Activated CD4-positive, CD25-positive, alpha-beta regulatory T cell (primary cell): ENCODE measurements at places on chromosomes 7 and 10.

GRCh38 chr7:74059681-74060588, 23.7 kb upstream of the LIMK1 start:
- no peak for DNase-seq

- no peak for DNase-seq
Measured at GRCh38 chr10:116765648-116766081, 23.3 kb upstream of the HSPA12A start.

DNA sequence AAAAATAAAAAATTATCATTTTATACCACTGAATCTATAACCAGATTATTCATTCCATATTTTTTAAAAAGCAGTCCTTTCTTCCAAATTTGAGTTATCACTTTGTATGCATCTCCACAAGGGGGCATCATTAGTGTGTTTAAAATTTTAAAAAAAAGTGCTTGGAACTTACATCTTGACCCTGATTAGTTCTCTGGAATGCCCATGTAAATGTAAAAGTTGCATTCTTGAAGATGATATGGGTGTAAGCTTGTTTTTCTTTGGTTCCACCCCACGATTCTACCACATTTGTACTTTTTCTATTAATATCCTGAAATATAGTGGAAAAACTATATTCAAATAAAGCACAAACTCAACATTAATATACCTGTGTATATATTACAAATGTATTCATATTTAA, 144.9 kb downstream of the ELAPOR2 start:
- no peak for DNase-seq

DNA sequence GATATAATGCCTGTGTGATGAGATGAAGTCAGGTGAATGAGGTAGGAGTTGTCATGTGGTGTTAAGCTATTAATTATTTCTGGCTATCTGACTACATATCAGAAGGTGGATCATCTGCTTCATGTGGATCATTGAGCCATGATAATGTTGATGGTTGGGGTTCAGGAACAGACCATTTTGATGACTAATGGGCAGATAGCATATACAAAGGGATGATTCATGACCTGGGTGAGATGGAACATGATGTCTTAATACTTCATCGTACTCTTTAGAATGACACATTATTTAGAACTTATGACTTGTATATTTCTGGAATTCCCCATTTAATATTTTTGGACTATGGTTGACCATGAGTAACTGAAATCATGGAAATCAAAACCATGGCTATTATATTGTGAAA, 155.1 kb downstream of the OR13A1 start:
- no peak for DNase-seq

DNA sequence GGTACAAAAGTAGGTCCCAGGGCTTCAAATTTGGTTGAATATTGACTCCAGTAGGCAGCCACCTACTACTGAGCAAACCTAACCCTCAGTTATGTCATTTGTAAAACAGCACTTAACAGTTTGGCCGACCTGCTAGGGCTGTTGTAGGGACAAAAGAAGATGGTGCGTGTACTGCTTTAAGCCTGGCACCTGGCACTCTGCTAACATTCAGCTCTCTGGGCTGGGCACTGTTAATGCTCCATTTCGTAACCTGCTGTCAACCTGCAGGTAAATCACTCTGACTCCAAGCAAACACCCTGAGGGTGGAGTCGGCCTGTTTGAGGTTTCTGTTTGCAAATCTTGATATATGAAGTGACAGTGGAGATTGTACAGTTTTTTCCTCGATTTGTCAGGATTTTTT, 7.2 kb downstream of the ZKSCAN1 start:
- no peak for DNase-seq

GRCh38 chr7:69608878-69609277, 10.6 kb downstream of the AUTS2 start:
- DNase-seq, result no peak

- no peak for DNase-seq
Measured at GRCh38 chr7:64557601-64558322, 5.1 kb downstream of the ZNF680 start.

- no peak for DNase-seq
Measured at GRCh38 chr7:104480529-104480928, 152.1 kb downstream of the LHFPL3 start.

GRCh38 chr7:100048680-100049079, 894 bp upstream of the ZSCAN21 start:
- DNase-seq, result no peak

- no peak for DNase-seq
Measured at GRCh38 chr7:95097291-95097690, 189.9 kb downstream of the PPP1R9A start.

DNA sequence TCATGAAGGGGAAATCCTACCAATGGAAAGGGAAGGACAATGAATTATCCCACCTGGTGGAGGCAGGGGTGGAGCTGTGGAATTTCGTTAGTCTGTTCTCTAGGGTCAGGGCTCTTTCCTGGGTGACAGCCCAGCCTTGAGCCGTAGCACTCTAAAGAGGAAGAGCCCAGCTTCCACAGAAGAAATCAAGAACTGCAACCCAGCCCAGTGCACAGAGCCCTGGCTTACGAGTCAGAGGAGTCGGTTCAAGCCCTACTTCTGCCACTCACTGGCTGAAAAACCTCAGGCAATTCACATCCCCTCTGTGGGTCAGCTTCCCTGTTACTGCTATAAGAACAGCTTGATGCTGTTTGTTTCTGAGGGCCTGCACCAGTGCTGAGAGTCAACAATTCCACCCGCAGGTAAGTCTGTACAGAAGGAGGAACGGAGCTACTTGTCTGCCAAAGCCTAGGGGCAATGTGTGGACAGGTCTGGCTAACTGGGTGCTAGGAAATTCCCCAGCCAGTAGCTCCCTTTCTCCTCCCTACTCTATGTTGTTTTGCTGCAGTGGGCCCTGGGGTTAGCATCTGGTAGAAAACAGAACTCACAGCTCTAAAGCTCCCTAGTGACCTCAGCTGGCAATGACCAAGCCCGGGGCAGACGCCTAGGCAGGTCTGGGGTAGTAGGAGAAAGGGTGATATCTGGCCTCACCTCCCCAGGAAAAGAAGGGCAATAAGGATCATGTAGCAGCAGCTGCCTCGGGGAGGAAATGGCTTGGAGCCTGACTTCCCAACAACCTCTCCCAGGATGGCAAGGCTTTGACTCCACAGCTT, 3.3 kb downstream of the AVPI1 start:
- DNase-seq, result no peak

- no peak for DNase-seq
Measured at GRCh38 chr10:10126218-10126617, 891.5 kb upstream of the CELF2 start.

DNA sequence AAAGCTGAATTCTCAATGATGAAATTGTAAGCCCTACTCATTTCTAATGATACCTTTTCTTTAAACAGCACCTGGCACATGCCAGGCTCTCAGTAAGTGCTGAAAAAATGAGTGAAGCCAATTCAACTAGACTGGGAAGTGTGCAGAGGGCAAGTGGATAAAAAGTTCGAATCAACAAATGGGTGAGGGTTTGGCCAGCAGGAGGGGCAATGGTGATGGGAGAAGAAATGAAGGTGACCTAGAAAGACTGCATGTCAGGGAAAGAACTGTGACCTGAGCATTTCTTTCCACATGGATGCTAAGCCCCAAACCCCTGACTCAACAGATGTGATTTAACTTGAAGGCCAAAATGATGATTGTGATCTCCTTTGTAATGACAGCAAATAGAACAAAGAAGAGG, 54.6 kb downstream of the DKK1 start:
- DNase-seq, result no peak

- DNase-seq, result no peak
Measured at GRCh38 chr7:88888684-88889083, 93.1 kb upstream of the TEX47 start.

GRCh38 chr10:31507427-31507826, 188.4 kb downstream of the ZEB1 start:
- DNase-seq, result no peak

DNA sequence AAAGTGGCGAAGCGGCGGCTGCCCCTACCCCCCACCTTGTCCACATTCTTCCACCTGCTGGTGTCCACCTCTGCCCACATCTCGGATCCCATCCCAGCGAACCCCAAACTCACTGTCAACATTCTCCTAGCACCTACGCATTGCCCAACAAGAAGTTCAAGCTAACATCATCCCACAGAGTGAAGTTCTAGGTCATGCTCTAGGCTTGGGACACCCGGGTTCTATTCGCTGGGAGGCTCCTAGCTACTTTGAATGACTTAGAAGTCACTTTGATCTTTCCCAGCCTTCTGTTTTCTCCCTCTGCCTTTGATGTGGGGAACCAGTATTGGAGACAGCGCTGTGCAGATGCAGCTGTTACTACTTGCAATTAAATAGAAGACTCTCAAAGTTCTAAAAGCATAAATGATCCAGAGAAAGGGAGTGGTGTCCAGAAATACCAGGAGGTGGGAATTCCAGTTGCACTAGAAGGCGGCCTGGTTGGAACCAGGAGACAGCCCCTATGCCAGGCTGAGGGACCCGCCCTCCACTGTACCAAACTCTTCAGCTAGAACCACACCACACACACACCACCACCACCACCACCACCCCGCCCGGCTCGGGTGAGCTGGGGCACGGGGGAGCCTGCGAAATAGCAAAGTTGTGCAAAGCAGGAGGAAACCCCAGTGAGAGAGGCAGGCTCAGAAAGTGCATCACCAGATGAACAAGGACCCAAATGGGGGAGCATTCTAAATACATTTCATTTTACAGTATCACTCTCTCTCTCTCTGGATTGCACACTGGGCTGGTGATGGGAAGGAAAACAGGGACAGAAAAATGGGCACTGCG, 5.5 kb upstream of the VGF start:
- no peak for DNase-seq

- DNase-seq, result no peak
Measured at GRCh38 chr7:132226046-132226956, 350.0 kb downstream of the PLXNA4 start.

DNA sequence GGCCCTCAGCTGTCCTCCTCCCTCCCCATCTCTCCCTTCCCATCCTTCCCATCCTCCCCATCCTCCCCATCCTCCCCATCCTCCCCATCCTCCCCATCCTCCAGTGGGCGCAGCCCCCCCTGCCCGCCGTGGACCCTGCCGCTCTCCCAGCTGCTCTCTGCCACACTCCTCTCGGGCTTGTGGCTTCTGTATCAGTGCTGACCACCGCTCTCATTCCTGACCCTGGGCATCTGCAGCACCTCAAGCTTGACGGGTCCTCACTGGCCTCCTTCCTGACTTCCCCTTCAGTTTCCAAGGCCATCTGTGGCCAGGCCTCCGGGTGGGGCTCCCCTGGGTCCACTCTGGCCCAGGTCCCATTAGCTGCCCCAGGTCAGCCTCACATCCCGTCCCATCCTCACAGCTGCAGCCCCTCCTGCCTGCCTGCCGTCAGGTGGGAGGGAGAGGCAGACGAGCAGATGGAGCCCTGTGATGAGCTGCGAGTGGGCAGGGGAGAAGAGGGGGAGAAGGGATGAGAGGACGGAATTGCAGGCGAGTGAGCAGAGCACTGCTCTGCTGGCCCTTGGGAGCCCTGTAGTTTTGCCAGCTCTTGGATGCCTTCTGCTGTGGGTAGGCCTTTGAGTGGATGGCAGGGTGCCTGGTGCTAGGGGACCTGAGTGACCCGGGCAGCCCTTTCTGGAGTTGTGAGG, 35.7 kb downstream of the LHPP start:
- DNase-seq, result no peak

GRCh38 chr7:132430861-132431822, 145.1 kb downstream of the PLXNA4 start:
- no peak for DNase-seq

DNA sequence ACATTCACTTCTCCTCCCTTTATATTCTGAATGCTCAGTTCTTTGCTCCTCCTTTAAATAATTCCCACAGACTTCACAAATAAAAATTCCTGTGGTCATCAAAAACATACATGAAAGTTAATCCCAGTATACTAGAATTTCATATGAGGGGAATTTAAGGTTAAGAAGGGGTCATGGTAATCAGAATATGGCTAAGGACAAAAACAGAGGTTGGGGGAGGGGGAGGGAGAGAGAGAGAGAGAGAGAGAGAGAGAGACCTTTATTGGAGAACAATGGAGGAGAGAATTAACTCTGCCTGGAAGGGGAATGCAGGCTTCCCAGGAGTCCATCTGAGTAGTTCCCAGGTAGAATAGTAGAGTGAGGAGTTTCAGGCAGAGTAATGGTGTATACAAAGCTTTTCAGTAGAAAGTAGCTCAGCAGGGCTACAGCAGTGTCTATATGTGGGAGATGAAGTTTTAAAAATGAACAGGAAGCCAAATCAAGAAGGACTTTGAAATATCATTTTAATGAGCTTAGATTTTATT, 5.2 kb upstream of the CUBN start:
- DNase-seq, result no peak

- DNase-seq, result no peak
Measured at GRCh38 chr10:47268696-47269095, 31.3 kb upstream of the GDF10 start.
